ENCODE measurements at places on chromosomes 12 and 14.
A peak's percentile ranks its signal among the peaks of the same experiment; 100 is the strongest.

DNA sequence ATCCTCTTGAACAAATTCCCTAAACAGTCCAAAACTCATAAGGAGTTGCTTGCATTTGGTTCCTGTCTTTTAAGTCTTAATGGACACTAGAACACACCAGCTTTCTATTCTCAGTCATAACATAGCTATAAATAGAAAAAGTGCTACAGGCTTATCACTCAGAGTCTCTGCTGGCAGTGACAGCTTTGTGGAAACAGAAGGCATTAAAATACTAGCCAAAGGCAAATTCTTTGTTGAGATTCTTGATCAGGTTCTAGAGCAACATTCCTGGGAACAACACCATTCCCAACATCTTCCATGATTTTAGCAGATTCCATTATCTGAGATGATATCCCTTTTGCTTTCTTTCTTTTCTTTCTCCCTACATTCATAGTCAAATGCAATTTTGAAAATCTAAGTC, 207.7 kb upstream of the PLEKHG7 start:
- no peak for DNase-seq

GRCh38 chr14:99590746-99591555, 13.1 kb downstream of the CCDC85C start:
- no peak for DNase-seq

- DNase-seq, result no peak
Measured at GRCh38 chr12:26088998-26089397, 35.8 kb downstream of the BHLHE41 start.

GRCh38 chr14:100152091-100152490, 7.4 kb downstream of the DEGS2 start:
- DNase-seq, result no peak

DNA sequence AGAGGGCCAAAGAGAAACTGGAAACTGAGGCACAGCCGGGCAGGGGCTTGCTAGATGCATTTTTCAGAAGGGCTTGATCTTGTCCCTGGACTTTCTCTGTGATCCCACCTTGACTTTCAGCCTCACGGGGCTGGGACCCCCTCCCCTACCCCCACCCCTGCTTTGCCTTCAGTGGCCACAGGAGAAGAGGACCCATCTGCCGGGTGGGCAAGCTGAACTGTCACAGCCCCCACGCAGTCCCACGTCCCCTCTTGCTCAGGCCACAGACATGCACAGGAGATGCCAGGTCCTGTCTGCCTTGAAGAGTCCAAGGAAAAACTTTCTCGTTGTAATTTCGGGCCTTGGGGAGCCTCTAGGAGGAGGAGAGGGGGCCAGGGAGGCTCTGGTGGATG, 158.9 kb downstream of the KIF26A start:
- no peak for DNase-seq

GRCh38 chr14:87940382-87940781, 52.6 kb downstream of the GALC start:
- no peak for DNase-seq

- no peak for DNase-seq
Measured at GRCh38 chr12:128684352-128684751, 139.4 kb downstream of the SLC15A4 start.

- DNase-seq, result no peak
Measured at GRCh38 chr12:121392325-121392716, 7.6 kb upstream of the RNF34 start.

DNA sequence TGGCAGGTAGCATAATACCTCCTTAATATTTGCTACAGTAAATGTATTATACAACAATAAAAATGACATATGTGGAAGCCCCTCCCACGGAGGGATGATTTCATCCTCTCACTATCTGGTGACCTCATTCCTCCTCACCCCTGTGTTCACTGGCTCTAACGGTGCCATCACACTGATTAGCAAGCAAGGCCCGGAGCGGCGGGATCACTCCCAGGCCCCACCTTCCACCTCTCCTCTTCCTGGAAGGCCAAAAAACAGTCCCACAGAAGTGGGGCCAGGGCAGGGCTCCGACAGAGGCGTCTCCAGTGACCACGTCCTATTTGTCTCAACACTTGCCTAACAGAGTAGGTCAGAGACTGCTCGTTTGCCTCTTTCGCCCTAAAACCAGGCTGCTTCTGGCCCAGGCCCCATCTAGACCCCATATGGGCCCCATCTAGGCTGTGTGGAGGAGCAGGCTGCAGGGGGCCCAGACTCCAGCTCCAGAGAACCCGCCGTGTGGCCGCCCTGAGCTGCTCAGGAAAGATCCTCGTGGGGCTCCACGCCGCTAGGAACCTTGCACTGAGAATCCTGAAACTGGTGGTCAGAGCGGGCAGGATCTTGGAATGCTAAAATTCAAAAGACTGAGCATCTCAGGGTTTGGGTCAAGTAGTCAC, 3.7 kb downstream of the SELPLG start:
- DNase-seq, result no peak

DNA sequence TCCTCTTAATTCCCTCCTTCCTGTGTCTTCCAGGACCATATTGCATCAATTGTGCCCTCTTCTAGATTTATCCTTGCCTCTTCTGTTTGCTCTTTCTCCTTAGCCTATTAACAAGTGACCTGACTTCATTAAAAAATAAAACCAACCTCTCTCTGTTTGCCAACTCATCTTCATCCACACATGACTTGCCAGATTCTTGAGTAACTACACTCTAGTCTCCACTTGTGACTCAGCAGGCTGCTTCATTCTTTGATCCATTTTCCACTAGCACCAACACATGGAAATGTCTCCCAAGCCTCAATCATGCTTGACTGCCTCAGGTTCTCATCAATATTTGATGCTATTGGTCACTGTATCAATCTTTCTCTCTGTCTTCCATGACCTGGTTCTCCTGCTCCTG, 492.4 kb upstream of the TMPO start:
- no peak for DNase-seq

DNA sequence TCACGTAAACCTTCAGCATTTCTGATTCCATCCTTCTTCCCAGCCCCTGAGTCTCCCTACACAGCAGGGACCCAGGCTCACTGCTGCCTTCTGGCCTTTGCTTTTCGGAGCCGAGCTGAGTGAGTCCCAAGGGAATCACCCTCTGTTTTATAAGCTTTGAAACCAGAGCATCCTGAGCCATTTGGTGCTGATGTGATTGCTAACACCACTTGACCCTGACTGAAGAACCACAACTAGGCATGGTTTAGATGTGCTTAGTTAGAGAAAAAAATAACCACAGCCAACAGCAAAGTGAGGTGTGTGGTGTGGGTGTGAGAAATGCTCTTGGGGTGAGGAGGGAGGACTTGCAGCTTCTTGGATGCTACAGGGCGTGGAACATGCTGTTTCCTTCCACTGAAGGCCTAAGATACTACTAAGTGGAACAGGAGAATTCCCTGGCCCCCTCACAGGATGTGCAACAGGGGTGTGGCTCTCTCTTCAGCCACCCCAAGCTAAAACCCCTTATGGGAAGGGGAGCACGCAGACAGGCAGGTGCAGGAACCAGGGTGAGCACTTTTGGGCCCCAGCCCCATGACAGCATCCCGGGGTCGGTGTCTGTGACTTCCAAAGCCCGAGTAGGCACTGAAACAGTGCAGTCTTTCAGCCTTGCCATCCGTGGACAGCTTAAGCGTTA, at the start of gene TC2N:
TC2N (minus strand) TSS at position 221 of the 673 bp plus-strand sequence. CDS start 53,767 bp downstream, outside the sequence.
- DNase-seq, result no peak

DNA sequence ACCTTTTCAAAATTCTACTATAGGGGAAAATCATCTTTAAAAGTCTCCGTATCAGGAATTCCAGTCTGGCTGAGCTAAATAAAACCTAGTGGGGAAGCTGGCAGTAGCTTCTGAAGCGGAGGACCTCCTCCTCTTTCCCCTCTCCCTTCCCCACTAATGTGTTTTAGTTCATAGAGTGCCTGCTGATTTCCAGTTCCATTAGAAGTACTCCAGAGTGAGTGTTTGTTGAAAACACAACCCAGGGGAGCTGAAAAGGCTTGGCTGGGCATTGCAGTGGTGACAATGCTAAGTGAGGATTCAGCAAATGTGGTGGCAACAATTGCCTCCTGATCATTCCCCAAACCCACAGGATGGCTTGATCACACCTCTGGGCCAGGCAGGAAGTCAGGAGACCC, 144.2 kb upstream of the FRMD6 start:
- DNase-seq, result peak; percentile 79

- no peak for DNase-seq
Measured at GRCh38 chr14:54649056-54649455, 82.1 kb downstream of the SAMD4A start.

All from NCI-H1436 treated with DMSO at 0.1 percent for 48 hours (cell line).